ENCODE measurements at places on chromosomes 3 and 15. TPM values are rescaled to one million over a fixed set of nuclear protein-coding genes. Genes with fewer than 3 reads are reported as not detected.

TTLL13 gene
- total RNA-seq, result not detected

POLQ gene
- total RNA-seq, result 0.32 TPM

ITGB5 gene
- 147 TPM for total RNA-seq

GLDN gene
- 18.9 TPM for total RNA-seq

HIGD2B gene
- total RNA-seq, result not detected

PLSCR5 gene
- total RNA-seq, result not detected

CHRNA3 gene
- total RNA-seq, result 62.6 TPM
